ENCODE measurements at places on chromosomes 12 and 14.

- no peak for DNase-seq
These were observed 227.3 kb upstream of the USP15 start for GRCh38 chr12:62032870-62033269.

GRCh38 chr12:69550569-69551350 is 34.5 kb upstream of the CCT2 start:
- no peak for DNase-seq

DNA sequence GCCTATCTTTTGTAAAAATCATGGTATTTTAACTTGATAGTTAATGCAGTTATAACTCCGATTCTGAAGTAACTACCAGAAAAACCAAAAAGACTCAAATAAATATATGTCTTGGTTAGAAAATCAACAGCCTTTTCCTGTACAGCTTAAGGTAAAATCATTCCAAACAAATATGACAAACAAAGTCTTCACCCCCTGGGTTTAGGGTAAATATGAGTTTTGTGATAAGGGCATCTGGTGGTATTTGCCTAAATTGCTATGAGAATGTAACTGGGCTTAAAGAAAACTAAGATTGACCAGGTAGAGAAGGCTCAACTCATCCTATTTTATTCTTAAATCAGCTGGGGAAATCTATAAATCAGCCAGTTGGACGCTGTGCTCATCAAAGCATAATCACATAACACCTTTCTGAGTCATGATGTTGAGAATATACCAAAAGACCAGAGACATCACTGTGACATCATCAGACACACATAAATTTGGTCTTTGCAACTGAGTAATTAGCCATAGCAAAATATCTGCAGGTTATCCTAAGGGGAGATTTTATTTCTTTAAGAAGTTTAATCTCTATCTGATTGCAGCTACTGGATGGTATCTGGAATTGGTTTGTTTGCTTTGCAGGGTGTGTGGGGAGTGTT is 133.9 kb downstream of the STXBP6 start:
- no peak for DNase-seq

DNA sequence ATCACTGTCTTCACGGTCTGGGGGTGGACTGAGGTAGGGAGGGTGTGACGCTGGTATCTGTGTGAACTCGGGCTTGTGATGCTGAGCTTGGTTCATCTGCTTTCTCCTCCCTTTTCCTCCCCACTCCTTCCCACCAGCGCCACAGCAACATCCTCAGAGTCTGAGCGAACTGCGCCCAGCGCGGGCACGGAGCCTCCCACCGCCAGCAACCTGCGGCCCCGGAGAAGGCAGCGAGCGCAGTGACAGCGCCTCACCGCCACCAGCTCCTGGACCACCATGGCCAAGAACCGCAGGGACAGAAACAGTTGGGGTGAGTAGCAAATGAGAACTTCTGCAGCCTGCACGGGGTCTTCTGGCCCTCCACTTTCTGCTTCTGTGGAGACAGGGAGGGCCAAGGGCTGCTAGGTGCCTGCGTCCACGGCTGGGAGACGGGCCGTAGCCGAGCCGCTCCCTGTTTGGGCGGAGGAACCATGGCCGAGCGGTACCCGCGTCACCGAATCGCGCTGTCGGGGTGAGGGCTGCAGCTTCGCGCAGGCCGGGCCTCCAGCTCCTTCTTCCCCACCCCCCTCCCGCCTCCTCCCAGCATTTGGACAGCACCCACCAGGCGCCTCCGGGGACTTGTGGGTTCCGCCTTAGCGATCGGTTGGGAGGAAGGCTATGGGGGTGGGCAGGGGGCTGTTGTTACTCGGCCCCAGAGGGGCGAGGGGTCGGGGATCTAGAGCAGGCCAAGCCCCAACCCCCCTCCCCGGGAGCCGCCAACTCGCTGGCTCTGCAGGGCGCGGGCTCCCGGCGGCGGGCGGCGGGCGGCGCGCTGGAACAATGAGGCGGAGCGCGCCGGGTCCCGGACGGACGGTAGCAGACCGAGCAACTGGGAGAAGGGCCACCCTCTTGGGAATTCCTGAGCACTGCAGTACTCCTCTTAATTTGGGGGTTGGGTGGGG is at the start of gene ATL1:
Gene ATL1 (plus strand): TSS at position 156 of the 941 bp plus-strand sequence. CDS start 121 bp downstream, at position 277.
- peak; percentile 75 for DNase-seq

GRCh38 chr12:1553987-1554982 is 40.1 kb downstream of the FBXL14 start:
- DNase-seq, result no peak

- no peak for DNase-seq
These were observed 18.8 kb downstream of the TNFAIP2 start for GRCh38 chr14:103142026-103142425.

GRCh38 chr14:30193845-30194501 is 266.3 kb upstream of the PRKD1 start:
- DNase-seq, result no peak

GRCh38 chr14:67863223-67863622 is 43.6 kb downstream of the RAD51B start:
- DNase-seq, result no peak

DNA sequence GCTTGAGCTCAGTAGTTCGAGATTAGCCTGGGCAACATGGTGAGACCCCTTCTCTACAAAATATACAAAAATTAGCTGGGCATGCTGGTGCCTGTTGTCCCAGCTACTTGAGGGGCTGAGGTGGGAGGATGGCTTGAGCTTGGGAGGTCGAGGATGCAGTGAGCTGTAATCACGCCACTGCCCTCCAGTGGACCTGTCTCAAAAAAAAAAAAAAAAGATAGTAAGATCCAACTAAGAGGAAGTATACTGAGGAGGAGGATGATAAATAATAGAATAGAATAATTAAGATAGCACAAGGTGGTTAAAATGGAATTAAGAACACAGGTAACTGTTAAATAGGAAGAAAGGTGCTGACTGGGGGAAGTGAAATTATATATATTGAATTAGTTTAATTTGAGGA is 37.0 kb upstream of the BAZ1A start:
- no peak for DNase-seq

DNA sequence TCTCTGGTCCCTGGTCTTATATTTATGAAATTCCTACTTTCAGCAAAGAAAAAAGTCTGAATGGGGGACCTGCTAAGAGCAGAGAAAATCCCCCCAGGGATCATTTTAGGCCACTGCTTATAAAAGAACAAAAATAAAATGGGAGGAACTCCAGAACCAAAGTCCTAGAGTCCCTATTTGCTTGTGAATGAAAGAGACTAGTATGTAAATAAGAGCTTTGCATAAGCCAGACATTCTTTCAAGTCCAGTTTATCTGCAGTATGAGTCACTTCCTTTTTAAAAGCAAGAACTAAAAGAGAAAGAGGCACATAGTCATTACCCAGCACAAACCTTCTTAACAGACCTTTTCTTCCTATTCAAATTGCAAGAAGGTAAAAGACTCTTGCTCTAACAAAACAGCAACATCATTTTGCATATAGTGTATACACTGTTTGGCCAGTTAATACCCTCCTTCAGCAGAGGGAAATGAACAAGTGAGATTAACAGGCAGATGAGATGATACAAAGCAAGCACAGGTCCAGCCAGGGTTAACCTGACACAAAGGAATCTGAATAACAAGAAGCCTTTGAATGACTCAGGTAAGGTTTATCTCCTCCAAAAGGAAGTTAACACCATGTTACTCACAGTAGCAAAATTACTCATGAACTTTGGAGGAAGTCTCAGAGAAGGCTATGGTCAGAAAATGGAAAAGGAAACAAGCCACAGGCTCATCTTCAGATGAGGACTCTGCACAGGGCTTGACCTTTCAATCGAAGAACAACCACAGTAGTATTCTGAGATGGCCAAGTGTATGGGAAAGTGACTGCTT is 87.3 kb downstream of the PHLDA1 start:
- no peak for DNase-seq

GRCh38 chr12:39372204-39372925 is 70.6 kb downstream of the KIF21A start:
- no peak for DNase-seq

DNA sequence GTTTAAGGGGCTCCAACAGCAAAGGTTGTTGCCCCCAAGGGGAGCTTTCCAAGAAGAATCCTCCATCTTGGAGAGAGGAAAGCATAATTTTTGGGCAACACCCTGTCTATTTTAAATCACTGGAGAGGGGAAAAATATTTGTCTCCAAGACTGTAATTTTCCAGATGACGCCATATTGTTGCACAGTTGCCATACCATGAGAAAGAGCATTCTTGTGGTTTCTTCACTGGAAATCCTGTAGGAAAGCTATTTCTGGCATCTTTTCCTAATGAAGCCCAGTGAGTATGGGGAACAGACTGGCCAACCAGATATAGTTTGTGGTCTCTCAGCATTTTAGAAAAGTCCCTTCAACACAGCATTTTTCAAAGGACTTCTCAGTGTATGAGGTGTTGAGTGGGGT is 88.1 kb upstream of the MANSC4 start:
- no peak for DNase-seq

GRCh38 chr14:85921241-85921640 is 391.3 kb downstream of the FLRT2 start:
- no peak for DNase-seq

GRCh38 chr12:111170543-111170942 is 198.4 kb downstream of the PHETA1 start:
- no peak for DNase-seq

DNA sequence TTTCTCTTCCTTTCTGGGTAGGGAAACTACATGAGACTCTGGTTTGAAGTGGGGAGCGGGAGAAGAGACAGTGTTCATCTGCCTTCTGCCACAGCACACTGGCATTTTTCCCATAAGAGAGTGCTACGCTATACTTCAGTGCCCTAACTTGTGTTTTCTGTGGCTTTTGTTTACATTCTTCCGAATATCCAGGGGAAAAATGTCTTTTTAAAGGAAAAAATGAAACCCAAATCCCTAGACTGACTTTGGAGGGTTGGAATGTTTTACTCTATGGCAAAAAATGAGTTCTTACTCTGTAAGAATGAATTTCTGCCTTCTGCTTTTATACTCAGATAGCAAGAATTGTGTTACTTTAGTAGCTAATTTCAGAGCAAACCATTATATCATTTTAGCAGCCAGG is 88.1 kb upstream of the TMEM263 start:
- no peak for DNase-seq

DNA sequence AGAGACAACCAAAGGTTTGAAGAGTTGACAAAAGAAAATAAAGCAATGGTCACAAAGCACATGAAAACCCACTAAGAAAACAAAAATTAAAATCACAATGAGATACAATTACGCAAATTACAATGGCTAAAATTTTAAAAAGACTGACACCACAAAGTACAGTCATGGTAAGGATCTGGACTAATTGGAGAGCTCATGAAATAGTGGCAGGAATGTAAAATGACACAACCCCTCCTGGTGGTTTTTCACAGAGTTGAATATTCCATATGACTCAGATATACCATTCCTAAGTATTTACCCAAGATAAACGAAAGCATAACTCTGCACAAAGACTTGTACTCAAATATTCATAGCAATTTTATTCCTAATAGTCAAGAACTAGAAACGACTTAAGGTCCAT is 65.9 kb downstream of the NOVA1 start:
- DNase-seq, result no peak

- DNase-seq, result no peak
These were observed 86.5 kb downstream of the FLRT2 start for GRCh38 chr14:85616386-85616885.

DNA sequence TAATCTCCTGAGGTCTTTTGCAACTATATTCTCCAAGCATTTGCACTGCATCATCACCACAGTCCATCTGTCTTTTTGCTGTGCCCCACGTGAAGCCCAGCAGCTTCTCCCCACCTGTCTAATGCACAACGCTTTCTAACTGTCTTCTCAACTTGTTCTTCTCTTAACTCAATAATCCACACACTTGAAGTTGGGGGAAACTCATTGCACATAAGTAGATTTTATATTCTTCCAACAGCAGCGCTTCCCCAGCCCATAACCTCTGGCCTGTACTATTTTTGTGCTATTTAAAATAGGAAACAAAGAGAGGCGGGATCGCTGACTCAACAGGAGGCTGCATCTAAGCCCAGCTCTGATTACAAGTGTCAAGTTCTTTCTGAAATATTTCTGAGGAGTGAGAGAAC is 226.7 kb downstream of the GXYLT1 start:
- no peak for DNase-seq

GRCh38 chr12:93219947-93220346 is 157.8 kb upstream of the NUDT4 start:
- DNase-seq, result no peak

GRCh38 chr14:21579976-21580375 is at the start of gene OR10G3:
Gene OR10G3, minus strand, starts transcription at chr14:21580076. Its CDS starts 9,332 bp downstream, at chr14:21570744.
- no peak for DNase-seq

DNA sequence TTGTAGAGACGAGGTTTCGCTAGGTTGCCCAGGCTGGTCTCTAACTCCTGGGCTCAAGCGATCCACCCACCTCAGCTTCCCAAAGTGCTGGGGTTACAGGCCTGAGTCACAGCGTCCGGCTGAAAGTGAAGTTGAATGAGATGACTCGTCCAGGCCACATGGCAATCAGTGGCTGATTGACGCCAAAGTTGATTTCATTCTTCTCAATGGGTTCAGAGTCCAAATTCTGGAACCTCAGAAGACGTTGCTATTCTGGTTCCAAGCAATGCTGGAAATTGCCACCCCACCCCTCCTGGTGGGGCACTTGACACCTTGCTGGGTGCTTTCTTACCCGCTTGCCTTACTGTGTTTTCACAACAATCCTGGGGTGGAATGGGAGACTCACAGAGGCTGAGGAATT is 14.9 kb downstream of the ABCB9 start:
- no peak for DNase-seq

DNA sequence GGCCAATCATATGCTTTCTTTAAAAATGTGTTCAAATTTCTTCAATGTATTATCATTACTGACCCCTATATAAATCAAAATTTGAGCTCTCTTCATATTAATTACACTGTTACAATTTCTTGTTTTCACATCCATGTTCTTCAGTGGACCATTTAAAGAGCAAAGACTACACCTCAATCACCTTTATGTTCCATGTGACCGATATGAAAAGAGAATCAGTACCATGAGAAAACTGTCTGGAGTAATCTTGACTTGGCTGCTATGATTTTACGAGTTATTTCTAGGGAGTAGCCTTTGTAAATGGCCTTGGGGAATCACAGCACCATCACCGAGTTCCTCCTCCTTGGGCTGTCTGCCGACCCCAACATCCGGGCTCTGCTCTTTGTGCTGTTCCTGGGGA is at the start of gene OR8S1:
Gene OR8S1 (plus strand): TSS at position 301 of the 400 bp plus-strand sequence. CDS start 0 bp downstream, at position 301.
- no peak for DNase-seq

Data from left ventricle myocardium inferior (tissue), 1 donor.